NCI-H1436 (cell line): ENCODE measurements at places on chromosomes 16 and 17.

DNA sequence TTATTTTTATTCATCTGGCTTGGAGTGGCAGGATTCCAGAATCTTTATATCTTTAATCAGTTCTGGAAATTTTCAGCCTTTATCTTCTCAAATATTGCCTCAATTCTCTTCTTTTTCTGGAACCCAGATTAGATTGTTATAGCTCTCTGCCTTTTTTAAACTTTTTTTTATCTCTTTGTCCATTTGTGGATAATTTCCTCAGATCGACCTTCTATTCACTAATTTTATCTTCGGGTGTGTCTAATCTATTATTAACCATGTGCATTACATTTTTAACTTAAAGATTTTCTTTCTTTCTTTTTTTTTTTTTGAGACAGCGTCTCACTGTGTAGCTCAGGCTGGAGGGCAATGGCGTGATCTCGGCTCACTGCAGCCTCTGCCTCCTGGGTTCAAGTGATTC lies 5.2 kb upstream of the ZFP90 start:
- DNase-seq = no peak

GRCh38 chr16:54160252-54160860 lies 126.2 kb downstream of the IRX3 start:
- DNase-seq = no peak

- no peak for DNase-seq
These were observed 151.7 kb upstream of the CHMP6 start for GRCh38 chr17:80839970-80840369.

GRCh38 chr17:67449845-67450755 lies 73.0 kb downstream of the PITPNC1 start:
- no peak for DNase-seq

DNA sequence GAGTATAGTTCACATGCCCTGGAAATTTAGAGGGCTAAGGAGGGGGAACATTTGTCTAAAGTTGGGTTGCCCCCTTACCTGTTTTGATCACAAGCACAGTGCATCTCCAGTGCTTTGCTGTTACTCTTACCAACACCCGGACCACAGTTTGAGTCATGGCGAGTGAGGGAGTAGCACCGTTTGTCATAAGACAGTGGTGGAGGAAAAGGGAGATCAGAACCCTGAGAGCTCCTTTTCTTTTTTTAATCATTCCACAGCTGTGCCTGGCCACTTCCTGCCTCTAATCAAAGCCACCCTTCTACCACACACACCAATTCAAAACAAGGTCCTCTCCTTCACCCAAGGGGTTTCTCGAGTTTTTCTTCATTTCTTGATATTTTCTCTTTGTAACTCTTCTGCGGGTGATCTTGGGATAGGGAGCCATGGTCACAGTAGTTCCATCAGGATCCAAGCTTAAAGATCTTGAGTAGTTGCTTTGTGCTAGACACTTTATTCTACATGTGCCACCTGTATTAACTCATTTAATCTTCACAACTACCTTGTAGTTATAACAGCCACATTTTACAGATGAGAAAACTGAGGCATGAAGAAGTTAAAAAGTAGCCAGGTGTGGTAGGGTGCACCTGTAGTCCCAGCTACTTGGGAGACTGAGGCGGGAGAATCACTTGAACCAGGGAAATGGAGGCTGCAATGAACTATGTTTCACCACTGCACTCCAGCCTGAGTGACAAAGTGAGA lies 5.0 kb upstream of the MYL4 start:
- no peak for DNase-seq

DNA sequence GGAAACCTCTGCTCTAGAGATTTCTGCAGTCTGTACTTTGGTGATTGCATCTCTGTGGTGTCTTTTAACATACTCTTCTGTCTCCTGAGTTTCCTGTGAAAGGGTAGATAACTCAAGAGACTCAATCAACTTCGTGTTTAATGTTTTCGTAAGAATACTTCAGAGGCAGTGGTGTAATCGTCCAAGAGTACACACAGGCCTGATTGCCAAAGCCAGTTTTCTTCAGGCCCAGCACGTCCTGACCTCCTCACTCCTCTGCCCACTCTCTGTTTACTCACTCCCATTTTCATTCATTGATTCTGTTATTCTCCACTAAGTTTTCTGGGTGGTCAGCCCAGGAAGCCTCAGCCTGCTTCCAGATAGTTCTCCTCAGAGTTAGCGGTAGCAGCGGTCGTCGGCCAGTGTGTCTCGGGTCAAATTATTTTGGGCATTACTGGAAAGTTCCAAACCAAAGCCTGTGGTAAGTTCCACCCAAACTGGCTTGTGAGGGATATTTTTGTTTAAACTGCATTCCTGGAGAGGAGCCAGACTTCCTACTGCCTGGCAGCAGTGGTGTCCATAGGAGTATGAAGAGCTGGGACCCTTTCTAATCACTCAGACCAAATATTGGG lies 293.2 kb downstream of the WWOX start:
- DNase-seq = no peak

- no peak for DNase-seq
These were observed 130.3 kb downstream of the IRF8 start for GRCh38 chr16:86029131-86029741.

GRCh38 chr16:80023865-80024264 lies 423.3 kb upstream of the MAF start:
- no peak for DNase-seq
